Aortic smooth muscle cell (primary cell): ENCODE measurements at places on chromosomes 2 and 18. TPM values are rescaled to one million over a fixed set of nuclear protein-coding genes. Genes with fewer than 3 reads are reported as not detected.

Gene ELP2
- 149 and 152 TPM in 2 replicates for total RNA-seq

Gene NEU2
- not detected in 2 replicates for total RNA-seq

Gene CERKL
- total RNA-seq = 0.13 and 0.19 TPM in 2 replicates

Gene FAP
- total RNA-seq = 91.9 and 141 TPM in 2 replicates

Gene IL1RL2
- 0.81 and 2.2 TPM in 2 replicates for total RNA-seq

Gene GPR17
- not detected in 2 replicates for total RNA-seq

Gene RFX8
- total RNA-seq = 15.5 and 20.3 TPM in 2 replicates

Gene PSMA8
- not detected in 2 replicates for total RNA-seq

Gene LBH
- 31.3 and 60.6 TPM in 2 replicates for total RNA-seq

Gene FRZB
- total RNA-seq = 0.66 and 1.3 TPM in 2 replicates

Gene SIX3
- total RNA-seq = not detected in 2 replicates

Gene TOGARAM2
- under 0.01 and 0.12 TPM in 2 replicates for total RNA-seq

Gene SEMA4F
- total RNA-seq = 6.5 and 7.5 TPM in 2 replicates

Gene RTN4
- 174 and 274 TPM in 2 replicates for total RNA-seq

Gene ALPG
- not detected in 2 replicates for total RNA-seq

Gene LOXL3
- total RNA-seq = 66.2 and 155 TPM in 2 replicates

Gene PPP1R1C
- 0.26 and 0.56 TPM in 2 replicates for total RNA-seq

Gene ABCA12
- total RNA-seq = under 0.01 TPM in 2 replicates

Gene SNRPD1
- 30.7 and 36.9 TPM in 2 replicates for total RNA-seq

Gene REG3G
- not detected in 2 replicates for total RNA-seq

Gene KCNIP3
- total RNA-seq = 0.13 and 0.31 TPM in 2 replicates

Gene ANKRD29
- total RNA-seq = 4.2 and 4.9 TPM in 2 replicates

Gene NAGK
- 72.4 and 76.9 TPM in 2 replicates for total RNA-seq

Gene CABLES1
- 19.0 and 20.4 TPM in 2 replicates for total RNA-seq

Gene ABCB11
- total RNA-seq = not detected in 2 replicates

Gene GNLY
- total RNA-seq = not detected in 2 replicates

Gene CNGA3
- total RNA-seq = 0.13 TPM in 1 of 2 replicates, not detected in the other

Gene RAD51AP2
- total RNA-seq = not detected in 2 replicates

Gene IL37
- total RNA-seq = not detected in 2 replicates

Gene PRKAG3
- total RNA-seq = 0.40 and 1.9 TPM in 2 replicates

Gene ABCG8
- total RNA-seq = not detected in 2 replicates

Gene PNPT1
- 18.1 and 19.6 TPM in 2 replicates for total RNA-seq

Gene OR6B2
- total RNA-seq = not detected in 2 replicates

Gene APCDD1
- total RNA-seq = 0.79 and 4.4 TPM in 2 replicates

Gene UGT1A6
- total RNA-seq = not detected in 2 replicates
